ENCODE measurements at places on chromosomes 16 and 17.
A peak's percentile ranks its signal among the peaks of the same experiment; 100 is the strongest.

- no peak for DNase-seq
These were observed 15.8 kb upstream of the ZNF19 start for GRCh38 chr16:71504901-71505300.

DNA sequence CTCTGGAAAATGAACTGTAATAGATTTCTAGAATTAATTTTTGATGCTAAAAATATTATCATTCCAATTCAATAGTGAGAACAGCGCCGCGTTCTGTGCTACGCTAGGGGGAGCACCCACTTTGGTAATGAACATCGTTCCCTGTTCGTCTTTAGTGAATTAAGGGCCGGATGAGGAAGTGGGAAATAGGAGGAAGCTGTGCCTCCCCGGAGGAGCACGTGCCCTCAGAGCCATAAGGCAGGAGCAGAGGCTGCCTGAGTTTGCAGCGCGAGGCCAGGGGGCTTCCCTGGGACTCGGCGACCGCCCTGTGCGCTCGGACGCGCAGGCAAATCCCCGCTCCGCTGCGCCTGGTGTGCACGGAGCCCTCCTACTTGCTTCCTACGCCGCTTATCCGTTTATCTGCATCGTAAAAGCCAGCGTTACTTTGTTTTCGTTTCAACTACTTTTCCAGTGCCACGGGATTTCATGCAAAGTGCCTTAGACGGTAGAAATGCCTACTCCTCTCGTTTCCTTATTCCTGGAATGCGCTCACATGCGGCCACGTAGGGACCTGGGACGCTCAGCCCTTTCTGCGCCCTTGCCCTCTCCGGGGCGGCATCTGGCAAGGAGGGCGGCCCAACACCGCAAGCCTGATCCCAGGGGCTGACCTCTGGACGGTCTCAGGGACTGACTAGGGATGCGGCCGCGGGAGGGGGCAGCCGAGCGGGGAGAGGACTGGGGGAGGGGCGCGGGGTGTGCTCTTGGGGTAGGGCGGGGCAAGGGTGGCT, 76.4 kb downstream of the KCNJ12 start:
- DNase-seq, result peak; percentile 10

GRCh38 chr17:7354262-7354843, 603 bp upstream of the TMEM95 start:
- no peak for DNase-seq

- no peak for DNase-seq
These were observed 3.9 kb upstream of the ALDH3A2 start for GRCh38 chr17:19644493-19645210.

GRCh38 chr16:55323637-55324271, at the start of gene IRX6:
TSS of gene IRX6 (plus strand) at chr16:55324203. CDS start at chr16:55325092, 889 bp downstream.
- no peak for DNase-seq

DNA sequence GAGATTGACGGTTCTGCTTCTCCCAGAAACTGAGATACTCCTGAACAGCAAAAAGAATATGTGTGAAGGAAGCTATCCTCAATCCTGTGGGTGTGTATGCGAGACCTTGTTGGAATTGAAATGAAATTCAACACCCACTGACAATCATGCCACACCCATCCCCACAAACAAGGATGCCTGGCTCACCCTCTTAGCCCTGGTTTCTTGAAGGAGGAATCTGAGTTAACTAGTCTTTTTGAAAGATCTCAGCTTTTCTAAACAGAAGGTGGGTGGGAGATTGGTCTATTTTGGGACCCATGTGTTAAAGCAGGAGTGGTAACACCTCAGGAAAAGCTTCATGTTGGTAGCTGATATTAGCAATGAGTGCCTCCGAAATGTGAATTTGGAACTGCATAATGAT, 1244.5 kb downstream of the CDH11 start:
- no peak for DNase-seq

GRCh38 chr16:3868556-3868955, 12.0 kb downstream of the CREBBP start:
- DNase-seq, result no peak

DNA sequence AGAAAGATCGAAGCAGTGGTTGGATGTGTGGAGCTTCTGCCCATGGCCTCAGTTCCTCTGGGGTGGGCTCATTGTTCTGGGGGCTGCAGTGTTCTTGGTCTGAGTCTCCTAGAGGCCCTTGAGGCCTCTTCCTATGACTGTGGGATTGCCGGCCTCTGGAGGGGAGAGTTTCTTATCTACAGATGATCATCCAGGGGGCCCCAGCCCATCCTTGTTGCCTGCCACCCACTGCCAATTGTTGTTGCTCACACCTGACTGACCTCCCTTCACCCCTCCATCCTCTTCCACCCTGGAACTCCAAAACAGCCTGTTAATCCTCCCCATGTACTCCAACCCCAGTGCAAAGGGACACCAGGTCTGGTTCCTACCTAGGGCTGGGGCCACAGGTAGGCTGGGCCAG, 5.9 kb downstream of the B3GNT9 start:
- no peak for DNase-seq

- no peak for DNase-seq
These were observed 44.9 kb downstream of the MEOX1 start for GRCh38 chr17:43616852-43617251.

GRCh38 chr16:20319406-20319805, 7.9 kb downstream of the GP2 start:
- DNase-seq, result no peak

DNA sequence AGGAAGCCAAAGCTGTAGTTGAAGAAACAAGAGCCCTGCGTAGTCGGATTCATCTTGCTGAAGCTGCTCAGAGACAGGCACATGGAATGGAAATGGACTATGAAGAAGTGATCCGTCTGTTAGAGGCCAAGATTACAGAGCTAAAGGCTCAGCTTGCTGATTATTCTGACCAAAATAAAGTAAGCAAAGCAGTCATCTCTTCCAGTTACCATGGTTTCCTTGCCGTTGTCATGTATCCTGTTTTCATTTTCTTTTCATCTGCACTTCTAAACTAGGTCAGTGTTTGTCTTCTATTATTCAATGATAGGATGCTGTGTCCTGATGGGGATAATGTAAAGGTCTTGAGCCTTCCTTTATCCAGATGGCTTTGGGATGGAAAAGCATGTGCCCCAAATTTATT, 104.3 kb downstream of the STXBP4 start:
- no peak for DNase-seq

GRCh38 chr16:30372038-30372712, 1.9 kb upstream of the TBC1D10B start:
- DNase-seq, result no peak

- no peak for DNase-seq
These were observed at the start of gene BAIAP3 for GRCh38 chr16:1333149-1333812. TSS of gene BAIAP3 (plus strand) at chr16:1333645. CDS start at chr16:1338550, 4,905 bp downstream.

DNA sequence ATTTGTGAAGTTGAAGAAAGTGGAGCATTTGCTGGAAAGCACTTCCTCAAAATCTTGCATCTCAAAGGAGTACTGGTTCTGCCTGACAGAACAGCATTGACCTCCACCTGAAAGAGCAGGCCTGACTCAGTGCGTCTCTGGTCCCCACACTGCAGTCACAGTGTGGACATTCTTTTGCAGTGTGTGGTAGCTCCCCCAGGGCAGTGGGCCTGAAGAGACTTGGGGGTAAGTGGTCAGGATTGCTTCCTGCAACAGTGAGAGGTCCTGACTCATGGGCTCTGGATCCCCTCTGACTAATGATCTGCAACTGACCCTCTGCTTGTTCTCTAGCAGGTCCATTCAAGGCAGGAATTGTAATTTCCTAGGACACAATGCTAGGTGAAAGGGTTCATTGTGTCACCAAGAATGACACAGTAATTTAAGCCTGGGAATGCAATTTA, 204.9 kb upstream of the KCNJ16 start:
- no peak for DNase-seq

DNA sequence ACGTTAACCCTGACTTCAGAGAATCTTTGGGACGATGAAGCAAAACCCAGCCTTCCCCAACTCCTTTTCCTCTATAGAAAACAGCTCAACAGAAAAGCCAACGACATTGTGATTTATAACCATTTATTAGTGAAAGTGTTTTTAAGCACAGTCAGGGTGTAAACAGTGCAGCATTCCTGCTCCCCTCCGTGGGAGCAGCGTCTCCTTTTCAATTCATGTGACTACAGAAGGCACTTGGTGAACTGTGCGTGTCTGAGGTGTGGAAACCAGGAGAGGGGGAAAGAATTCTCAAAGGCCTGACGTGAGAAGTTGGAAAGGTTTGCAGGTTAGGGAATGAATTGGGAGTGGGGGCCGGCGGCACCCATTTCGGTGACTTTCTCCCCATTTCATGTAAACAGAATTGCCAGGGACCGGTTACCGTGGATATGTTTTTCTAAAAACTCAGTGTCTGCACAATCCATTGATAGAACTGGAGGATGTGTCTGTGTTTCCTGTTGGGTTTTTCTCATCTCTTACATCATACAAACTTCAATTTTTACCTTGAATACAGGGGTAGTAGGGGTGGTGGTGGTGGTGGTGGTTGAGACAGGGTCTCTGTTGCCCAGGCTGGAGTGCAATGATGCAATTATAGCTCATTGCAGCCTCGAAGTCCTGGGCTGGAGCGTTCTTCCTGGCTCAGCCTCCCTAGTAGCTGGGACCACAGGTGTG, 53.1 kb downstream of the NDE1 start:
- no peak for DNase-seq

GRCh38 chr17:83094291-83094690, 14.9 kb downstream of the METRNL start:
- DNase-seq, result no peak

- DNase-seq, result no peak
These were observed 55.3 kb downstream of the SOCS3 start for GRCh38 chr17:78304549-78305037.

DNA sequence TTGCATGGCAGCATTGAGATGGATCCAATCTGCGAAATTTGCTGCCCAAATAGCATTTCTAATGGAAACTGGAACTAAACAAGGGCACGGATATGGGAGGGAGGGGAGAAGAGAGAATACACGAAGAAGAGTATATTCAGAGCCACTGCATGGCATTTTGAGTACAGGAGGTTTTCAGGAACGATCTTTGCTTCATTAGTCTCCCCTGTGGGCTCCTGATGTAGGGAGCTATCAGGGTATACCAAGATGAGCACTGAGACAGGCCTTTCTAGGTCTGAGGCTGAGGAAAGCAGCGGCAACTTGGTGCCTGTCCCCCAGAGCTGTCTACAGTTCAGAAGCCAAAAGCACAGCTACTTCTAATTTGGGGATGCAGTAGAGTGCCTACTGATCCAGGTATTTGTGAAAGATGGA, 257.7 kb upstream of the PMFBP1 start:
- no peak for DNase-seq

- no peak for DNase-seq
These were observed 16.4 kb downstream of the RIPOR1 start for GRCh38 chr16:67544844-67545664.

DNA sequence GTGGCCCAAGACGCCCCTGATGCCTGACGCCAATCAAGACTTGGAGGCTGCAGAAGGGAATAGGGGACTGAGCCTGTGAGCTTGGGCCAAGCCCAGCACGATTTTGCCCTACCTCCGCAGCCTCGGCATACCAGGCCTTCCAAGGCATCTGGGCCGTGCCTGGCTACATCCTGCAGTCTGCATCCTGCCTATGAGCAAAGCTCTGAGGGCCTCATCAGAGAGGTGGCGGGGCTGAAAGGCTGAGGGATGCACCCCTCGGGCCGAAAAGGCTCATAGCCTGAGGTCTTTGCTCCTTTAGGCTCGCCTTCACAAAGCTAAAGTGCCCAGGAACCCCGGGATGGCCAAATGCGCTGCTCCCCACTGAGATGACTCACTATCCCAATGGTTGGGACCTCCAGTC, 2.5 kb downstream of the SEZ6 start:
- DNase-seq, result no peak

DNA sequence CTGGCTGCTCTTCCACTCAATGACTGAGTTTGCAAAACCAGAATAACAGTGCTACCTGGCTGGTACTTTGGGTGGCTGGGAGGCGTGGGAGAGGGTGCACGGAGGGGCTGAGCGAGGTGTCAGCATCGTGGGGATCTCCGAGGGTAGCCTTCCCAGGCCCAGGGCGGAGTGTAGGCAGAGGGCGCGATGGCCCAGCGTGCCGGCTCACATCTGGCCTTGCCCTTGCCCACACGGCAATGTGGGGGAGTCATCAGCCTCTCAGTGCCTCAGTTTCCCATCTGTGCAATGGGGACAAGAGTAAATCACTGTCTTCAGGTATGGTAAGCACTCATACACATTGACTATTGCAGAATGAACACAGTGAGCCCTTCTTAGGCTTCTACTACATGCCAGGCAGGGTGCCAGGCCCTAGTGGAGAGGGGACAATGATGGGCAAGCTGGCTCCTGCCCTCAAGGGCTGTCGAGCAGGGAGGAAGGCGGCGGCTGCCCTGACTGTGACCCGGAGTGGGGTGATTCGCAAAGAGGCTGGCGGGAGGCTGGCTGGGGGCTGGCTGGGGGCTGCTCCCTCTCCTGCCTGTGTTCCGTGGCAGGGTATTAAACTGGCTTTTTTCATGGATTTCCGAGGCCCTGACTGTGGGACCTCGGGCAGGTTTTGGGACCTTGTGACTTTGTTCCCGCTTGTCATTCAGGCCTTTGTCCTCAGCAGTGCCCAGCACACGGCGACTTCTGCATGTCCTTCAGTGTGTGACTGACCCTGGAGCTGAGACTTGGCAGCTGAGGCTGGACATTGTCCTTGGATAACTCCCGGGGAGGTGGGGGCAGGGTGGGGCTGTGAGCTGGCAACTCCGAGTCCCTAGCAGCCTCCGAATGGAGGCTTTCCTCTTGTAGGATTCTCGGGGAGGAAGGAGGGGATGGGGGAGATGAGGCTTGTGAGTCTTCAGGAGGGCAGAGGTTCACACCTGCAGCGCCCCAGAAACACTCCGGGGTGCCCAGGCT, 243.1 kb downstream of the SEC14L1 start:
- DNase-seq, result no peak

DNA sequence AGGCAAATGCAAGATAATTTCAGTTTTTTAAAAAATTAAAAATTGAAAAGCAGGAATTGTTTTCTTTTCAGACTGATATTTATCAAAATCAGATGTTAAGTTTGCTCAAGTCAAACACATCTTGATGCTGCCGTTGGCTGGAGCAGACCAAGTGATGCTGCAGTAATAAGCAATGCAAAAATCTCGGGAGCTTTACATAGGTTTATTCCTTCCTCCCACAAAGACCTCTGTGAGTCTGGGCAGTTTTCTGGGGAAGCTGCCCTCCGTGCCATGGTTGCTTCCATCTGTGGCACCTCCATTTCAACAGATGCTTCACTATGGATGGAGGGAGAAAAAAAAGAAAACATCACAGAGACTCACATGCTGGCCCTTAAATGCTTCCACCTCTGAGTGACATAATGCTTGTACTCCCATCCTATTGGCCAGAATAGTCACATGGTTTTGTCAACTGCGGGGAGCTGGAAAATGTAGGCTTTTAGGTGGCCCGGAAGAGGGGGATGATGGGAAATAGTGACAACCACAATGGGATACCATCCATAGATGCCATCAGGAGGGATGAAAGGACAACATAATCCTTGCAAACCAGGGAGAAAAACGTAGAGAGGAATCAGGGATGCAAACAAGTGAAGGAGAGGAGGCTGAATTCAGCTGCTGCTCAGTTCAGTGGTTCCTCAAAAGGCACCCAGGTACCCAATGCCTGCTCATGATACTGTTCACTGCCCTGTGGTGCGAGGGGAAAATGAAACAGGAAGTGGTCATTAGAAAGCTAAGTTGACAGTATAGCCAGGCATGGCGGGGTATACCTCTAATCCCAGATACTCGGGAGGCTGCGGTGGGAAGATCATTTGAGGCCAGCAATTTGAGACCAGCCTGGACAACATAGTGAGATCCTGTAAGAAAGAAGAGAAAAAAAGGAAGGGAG, 13.5 kb upstream of the ERCC4 start:
- DNase-seq, result no peak

All from BJ (cell line).